ENCODE measurements at places on chromosomes 12 and 14.

- peak; percentile 48 for DNase-seq
Observed at GRCh38 chr14:25049568-25050268, at the start of gene STXBP6. Gene STXBP6, minus strand, starts transcription at chr14:25050147. Its CDS starts 75,329 bp downstream, at chr14:24974818.

GRCh38 chr12:101876322-101876860 lies 989 bp upstream of the DRAM1 start:
- peak; percentile 27 for DNase-seq

GRCh38 chr12:123733229-123733628 lies 21.1 kb downstream of the ATP6V0A2 start:
- no peak for DNase-seq

GRCh38 chr12:119589097-119589496 lies 4.5 kb upstream of the TMEM233 start:
- DNase-seq: peak; percentile 81

GRCh38 chr12:44247588-44247987 lies 411.7 kb downstream of the TMEM117 start:
- DNase-seq: no peak

DNA sequence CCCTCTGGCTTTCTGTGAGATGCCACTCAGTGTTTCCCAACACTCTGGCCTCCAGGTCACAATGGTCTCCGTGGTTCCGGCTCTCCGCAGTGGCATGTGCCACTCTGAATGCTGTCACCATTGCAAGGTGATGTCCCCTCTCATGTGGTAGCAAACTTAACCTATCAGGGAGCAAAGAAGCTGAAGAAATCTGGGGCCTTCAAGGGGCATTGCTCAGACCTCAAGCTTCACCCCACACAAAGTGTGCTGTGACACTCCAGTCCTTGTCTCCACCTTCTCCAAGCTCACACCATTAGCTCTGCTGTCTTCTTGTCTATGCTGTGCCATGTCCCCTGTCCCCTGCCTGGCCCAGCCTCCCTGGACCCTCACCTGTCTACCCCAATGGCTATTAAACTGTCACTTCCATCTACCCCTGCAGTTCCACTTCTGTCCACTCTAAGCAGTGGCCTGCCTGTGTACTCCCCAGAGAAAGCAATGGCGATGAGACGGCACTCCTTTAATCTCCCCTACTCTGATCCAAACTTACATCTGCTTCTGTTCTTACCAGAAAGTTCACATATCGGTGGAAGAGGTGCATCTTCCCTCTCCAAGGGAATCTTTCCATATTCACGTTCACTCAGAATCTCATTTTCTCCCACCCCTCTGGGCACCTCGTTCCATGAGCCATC lies 93.7 kb downstream of the DHRS2 start:
- no peak for DNase-seq

GRCh38 chr12:47554046-47554653 lies 151.7 kb downstream of the RPAP3 start:
- DNase-seq: no peak

GRCh38 chr12:6836851-6837250 lies 3.9 kb upstream of the GNB3 start:
- no peak for DNase-seq

DNA sequence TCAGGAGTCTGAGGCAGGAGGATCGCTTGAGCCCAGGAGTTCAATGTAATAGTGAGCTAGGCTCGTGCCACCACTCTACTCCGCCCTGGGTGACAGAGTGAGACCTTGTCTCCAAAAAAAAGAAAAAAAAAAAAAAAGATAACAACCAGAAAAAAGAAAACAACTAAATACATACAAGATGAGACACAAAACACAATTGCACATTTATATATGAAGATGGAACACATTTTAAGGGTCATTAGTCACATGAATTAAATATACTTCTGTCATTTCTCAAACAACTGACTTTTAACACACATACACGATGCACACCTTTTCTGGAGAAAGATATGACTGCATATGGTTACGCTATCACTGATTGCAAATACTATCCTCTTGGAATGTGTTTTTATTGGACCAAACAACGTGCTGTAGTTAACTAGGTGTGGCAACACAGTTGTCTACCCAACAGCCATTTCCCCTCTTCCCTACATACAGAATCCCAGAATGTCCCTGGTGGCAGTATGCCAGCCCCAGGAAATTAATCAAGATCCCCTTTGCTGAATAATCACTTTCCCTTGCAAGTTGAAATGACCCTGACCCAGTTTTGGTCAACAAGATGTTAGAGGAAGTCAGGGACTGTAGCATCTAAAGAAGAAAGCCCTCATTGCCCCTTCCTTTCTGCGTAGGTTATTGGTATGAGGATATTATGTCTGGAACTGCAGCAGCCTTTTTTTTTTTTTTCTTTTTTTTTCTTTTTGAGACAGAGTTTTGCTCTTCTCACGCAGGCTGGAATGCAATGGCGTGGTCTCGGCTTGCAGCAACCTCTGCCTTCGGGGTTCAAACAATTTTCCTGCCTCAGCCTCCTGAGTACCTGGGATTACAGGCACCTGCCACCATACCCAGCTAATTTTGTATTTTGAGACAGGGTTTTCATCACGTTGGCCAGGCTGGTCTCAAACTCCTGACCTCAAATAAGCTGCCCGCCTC lies 5.6 kb upstream of the MYL6B start:
- peak; percentile 63 for DNase-seq

DNA sequence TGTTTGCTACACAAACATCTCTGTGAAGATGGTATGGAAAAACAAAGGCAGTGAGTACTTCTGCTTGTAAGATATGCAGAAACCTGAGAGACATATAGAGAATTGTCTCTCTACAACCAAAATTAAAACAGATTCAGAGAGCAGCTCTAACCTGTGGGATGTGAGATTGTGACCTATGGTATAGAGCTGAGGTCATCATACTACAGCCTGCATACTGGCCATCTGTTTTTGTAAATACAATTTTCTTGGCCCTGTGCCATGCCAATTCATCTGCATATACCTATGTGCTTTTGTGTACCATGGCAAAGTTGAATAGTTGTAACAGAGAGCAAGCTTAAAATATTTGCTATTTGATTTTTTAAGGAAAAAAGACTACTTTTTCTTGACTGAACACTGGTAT lies 99.6 kb downstream of the LMO3 start:
- no peak for DNase-seq

- DNase-seq: peak; percentile 26
Observed at GRCh38 chr12:105538880-105539279, 208.4 kb downstream of the C12orf75 start.

DNA sequence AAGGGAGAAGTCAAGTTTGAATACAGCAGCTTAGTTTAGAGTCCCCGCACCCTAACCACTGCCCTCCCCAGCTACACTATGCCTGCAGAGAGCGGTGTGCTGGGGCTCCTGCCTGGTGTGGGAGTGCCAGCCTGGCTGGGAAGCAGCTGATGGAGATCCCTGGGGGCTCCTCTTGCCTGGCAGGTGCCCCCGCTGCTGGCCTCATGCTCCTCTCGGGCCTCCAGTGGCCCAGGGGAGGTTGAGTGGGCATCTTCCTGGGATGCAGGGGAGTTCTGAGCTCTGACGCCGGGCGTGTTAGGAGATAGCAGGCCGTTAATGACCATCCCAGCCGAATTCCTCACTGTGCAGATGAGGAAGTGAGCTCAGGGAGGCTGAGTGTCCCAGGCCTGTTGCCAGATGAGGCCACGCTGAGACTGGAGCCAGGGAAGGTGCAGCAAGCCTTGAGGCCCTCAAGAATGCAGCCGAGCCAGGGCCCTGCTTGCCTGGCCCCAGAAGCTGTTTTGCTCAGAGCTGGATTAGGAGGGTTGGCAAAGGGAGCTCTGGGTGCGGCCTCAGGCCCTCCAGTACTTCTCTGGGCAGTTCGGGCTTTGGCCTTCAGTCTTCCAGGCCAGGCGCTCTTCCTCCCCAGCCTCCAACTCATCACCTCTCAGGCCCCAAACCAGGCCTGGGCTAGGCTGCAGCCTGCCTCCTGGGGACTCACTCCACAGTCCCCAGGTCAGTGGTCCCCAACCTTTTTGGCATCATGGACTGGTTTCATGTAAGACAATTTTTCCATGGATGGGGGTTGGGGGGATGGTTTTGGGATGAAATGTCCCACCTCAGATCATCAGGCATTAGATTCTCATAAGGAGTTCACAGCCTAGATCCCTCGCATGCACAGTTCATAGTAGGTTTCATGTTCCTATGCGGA lies 6.6 kb upstream of the CYP46A1 start:
- peak; percentile 17 for DNase-seq

GRCh38 chr12:92756898-92757596 lies 54.3 kb downstream of the PLEKHG7 start:
- DNase-seq: no peak

- peak; percentile 29 for DNase-seq
Observed at GRCh38 chr12:82833481-82833880, 146.8 kb downstream of the TMTC2 start.

DNA sequence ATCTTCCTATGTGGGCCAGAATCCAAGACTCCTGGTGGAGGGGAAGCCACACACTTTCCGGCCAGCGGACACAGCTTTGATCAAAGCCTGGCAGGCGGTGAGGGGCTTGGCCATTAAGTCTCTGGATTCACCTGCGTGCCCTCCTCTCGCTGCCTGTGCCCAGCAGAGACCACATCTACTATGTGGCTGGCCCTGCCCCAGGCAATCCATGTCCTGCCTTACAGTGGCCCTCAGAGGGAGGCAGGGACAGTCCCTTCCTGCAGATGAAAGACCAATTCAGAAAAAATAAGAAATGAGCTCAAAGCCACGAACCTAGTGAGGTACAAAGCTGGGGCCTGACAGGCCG lies 82.7 kb upstream of the GPR68 start:
- DNase-seq: no peak

- peak; percentile 8 for DNase-seq
Observed at GRCh38 chr12:67382241-67382871, 113.2 kb downstream of the CAND1 start.

GRCh38 chr12:121590476-121591143 lies 9.8 kb upstream of the KDM2B start:
- DNase-seq: peak; percentile 71

GRCh38 chr14:101716956-101717662 lies 44.4 kb upstream of the PPP2R5C start:
- DNase-seq: no peak

GRCh38 chr12:4278329-4279197 lies 5.0 kb downstream of the CCND2 start:
- no peak for DNase-seq

DNA sequence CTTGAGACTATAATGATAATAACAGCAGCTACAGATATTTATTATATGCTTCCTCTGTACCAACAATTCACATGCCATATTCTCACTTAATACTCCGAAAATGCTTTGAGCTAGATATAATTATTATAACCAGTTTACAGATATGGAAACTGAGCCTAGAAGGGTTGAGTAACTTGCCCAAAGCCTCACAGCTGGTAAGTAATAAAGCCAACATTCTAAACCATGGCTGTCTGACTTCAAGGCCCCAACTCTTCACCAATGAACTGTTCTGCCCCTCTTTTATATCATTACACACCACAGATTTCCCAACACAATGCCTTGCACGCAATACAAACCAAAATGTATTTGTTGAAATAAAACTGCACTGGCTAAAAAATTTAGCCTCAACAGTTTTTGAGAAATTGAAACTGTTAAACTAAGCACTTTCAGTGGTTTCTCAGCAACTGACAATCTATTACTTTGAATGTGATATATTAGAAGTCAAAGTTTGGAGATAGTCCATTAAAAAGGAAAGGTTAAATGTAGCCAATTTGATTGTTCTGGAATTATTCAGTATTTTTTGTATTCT lies 222.5 kb upstream of the ARHGAP5 start:
- DNase-seq: no peak

DNA sequence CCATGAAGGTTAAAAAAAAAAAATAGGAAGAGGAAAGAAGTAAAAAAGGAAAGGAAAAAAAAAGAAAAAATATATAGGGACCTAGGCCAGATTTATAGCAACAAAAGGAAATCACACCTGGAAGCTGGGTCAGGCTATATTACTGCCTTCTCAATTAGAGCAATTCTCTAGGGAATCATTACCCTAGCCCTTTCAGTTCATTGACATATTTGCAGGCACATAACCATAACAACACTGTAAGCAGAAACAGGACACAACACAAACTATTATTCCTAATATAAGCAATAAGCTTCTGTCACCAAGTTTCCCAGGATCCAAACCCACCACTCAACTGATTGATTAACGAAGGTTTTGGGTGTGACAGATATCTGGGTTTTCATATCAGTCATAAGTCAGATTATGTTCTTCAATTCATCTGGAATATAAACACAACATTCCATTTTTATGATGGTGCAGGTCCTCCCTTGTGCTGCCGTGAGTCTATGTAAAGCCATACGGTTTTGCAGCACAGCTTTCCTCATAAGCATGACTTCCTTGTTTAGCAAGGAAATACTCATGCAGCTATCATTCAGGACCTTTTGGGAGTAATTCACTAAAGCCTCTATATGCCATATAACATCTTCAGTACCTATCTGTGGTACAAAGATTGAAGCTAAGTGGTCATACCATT lies 4.2 kb downstream of the PCNX4 start:
- peak; percentile 69 for DNase-seq

- no peak for DNase-seq
Observed at GRCh38 chr12:123491056-123491455, 33.1 kb downstream of the SNRNP35 start.

DNA sequence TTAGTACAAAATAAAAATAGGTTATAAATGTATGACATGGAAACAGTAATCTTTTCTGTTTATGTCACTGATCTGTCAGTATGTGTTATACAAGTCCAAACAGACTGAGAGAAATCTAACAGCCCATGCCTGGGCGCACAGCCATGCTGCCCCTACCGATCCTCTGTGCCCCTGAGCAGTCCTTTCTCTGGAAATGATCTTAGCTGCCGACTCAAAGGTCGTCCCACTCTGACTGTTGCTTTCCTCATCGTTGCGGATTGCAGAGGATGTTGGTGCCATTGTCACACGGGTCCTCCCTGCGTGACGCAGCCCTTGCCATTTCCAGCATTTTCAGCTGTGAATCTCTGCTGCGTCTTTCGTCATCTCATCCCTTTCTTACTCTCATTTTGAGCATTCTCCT lies 82.9 kb upstream of the DYNC1H1 start:
- no peak for DNase-seq

GRCh38 chr14:67986131-67986841 lies 166.7 kb downstream of the RAD51B start:
- peak; percentile 32 for DNase-seq

- DNase-seq: no peak
Observed at GRCh38 chr12:110002676-110003515, 3.7 kb downstream of the ANKRD13A start.

- DNase-seq: no peak
Observed at GRCh38 chr12:68440068-68440581, 108.0 kb upstream of the MDM1 start.

DNA sequence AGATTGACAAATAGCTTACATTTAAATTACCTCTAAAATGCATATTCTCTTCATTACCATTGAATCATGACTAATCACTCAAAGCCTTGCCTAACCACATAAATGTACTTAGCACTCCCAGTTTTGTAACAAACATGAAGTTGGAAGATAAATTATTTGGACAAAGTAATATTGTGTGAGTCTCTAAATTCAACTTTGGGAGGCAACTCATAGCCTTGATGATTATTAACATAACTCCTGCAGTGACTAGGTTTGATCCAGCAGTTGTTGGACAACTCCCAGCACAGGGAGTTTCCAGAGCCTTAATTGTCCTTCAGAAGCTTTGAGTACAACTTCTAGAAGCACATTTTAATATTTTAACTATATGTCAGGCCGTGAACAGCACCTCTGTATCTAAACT lies 153.4 kb upstream of the PDZRN4 start:
- DNase-seq: no peak

All from fibroblast of the aortic adventitia (primary cell).